ENCODE measurements at places on chromosomes 3 and 15. TPM values are rescaled to one million over a fixed set of nuclear protein-coding genes. Genes with fewer than 3 reads are reported as not detected.

The RNU5B-1 gene
- not detected for total RNA-seq

GRCh38 chr3:166125179-166125578 is 288.0 kb upstream of the BCHE start:
- no peak overlapping the region for H3K4me3 ChIP-seq
- H3K36me3 ChIP-seq = no peaks in the 10 kb centered on the region
- no peaks in the 10 kb centered on the region for H3K27me3 ChIP-seq
- no peaks in the 10 kb centered on the region for H3K4me1 ChIP-seq
- no peak for DNase-seq

GRCh38 chr3:56878074-56878473 is 76.3 kb upstream of the ARHGEF3 start:
- DNase-seq = no peak
- no peak overlapping the region for H3K4me3 ChIP-seq
- H3K36me3 ChIP-seq = no peaks in the 10 kb centered on the region
- no peak overlapping the region for H3K27ac ChIP-seq

DNA sequence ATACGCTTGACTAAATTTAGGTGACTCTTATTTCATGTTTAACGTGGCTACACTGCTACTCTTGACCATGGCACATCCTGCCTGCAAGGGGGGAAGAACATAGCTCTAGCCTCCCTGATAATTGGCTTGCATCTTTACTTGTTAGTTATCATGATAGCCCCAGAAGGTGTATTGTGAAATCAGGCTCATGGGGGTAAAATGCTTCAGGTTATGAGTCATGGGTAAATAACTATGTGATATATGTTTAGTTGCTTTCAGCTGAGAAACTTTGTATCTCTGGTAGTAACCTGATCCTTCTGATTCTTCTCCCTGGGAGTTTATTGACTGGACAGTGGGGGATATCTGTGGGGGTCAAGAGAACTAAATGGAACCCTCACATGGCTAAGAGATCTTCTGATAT is 660.8 kb upstream of the UBE2E2 start:
- no peaks in the 10 kb centered on the region for H3K36me3 ChIP-seq
- no peaks in the 10 kb centered on the region for H3K4me1 ChIP-seq
- H3K27me3 ChIP-seq = no peaks in the 10 kb centered on the region
- H3K4me3 ChIP-seq = no peak overlapping the region
- no peak for DNase-seq

- H3K36me3 ChIP-seq = 0 out of 3 replicates have a peak, but pooled peaks cover 4% of the 10 kb centered on the region
- H3K4me1 ChIP-seq = peaks cover 11% of the 10 kb centered on the region
- no peak for DNase-seq
- no peak overlapping the region for H3K4me3 ChIP-seq
- H3K27ac ChIP-seq = no peak overlapping the region
Observed at GRCh38 chr3:42176242-42177034, 85.3 kb downstream of the TRAK1 start.

Measured in K562 (cell line).